ENCODE measurements at places on chromosomes 1 and 21.

DNA sequence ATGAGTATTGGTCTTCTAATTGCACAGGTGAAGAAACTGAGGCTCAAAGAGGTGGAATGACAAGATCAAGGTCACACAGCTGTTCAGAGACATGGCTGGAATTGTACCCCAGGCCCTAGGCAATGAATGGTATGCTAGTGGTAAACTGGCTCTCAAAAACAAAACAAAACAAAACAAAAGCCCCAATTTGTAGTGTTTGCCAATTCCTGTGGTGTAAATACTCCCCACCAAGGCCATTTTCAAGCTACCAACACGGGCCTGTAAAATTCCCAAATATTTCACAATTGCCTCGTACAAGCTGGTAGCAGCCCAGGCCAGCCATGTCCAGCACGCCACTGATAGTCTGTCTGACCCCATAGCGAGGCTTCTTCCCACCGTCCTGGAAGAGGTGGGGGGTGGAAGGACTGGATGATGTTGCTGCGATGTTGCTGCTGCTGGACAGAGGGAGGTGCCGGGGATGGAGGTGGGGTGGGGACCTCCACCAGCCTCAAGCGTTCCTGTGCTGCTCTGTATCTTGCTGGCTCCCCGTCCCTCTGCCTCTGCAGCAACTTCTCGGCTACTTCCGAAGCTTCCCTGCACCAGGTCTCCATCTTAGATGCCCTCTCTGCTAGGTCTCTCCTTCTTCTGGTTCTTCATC lies 62.2 kb upstream of the RUNX3 start:
- peaks cover 3% of the 10 kb centered on the region for H3K27me3 ChIP-seq
- no peak overlapping the region for H3K4me3 ChIP-seq
- peaks cover 4% of the 10 kb centered on the region for H3K36me3 ChIP-seq
- no peak for DNase-seq
- peaks cover 31% of the 10 kb centered on the region for H3K4me1 ChIP-seq
- H3K27ac ChIP-seq, result peak overlapping the region; percentile 34

DNA sequence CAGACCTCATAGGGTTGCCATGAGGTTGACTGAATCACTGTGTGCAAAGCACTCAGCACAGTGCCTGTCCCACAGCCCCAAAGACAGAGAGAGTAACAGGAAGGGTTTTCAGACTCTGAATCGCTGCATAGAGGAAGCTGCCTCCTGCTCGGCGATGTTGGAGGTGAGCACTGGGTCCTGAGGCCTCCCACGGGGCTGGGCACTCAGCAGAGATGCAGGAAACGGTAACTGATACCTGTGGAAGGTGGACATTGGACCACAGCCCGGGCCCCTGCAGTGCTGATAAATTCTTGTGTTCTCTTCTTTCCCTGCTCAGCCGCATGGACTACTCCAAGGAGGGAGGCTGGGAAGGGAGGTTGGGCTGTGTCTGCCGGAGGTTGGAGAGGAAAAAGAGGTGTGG lies 389.7 kb downstream of the PTPRU start:
- H3K27ac ChIP-seq, result no peak overlapping the region
- H3K4me3 ChIP-seq, result no peak overlapping the region
- H3K4me1 ChIP-seq, result no peaks in the 10 kb centered on the region

- H3K27ac ChIP-seq, result peak overlapping the region; percentile 12
- H3K36me3 ChIP-seq, result no peaks in the 10 kb centered on the region
- H3K4me1 ChIP-seq, result peaks cover 69% of the 10 kb centered on the region
- no peak for DNase-seq
- H3K4me3 ChIP-seq, result peak overlapping the region; percentile 65
These were observed 168.6 kb downstream of the HIVEP3 start for GRCh38 chr1:41749991-41750745.

GRCh38 chr1:24385160-24385940 lies 28.2 kb downstream of the STPG1 start:
- H3K27me3 ChIP-seq, result no peaks in the 10 kb centered on the region
- H3K4me3 ChIP-seq, result no peak overlapping the region
- no peak for DNase-seq

- H3K36me3 ChIP-seq, result peaks cover 5% of the 10 kb centered on the region
- peaks cover 4% of the 10 kb centered on the region for H3K4me1 ChIP-seq
- H3K4me3 ChIP-seq, result no peak overlapping the region
- DNase-seq, result no peak
- H3K27ac ChIP-seq, result no peak overlapping the region
- H3K27me3 ChIP-seq, result peaks cover 4% of the 10 kb centered on the region
These were observed 144.5 kb downstream of the TTLL7 start for GRCh38 chr1:83854456-83854855.

- peaks cover 15% of the 10 kb centered on the region for H3K36me3 ChIP-seq
- H3K4me1 ChIP-seq, result peaks cover 17% of the 10 kb centered on the region
- DNase-seq, result no peak
- peaks cover 8% of the 10 kb centered on the region for H3K27me3 ChIP-seq
- no peak overlapping the region for H3K4me3 ChIP-seq
These were observed 156.7 kb downstream of the NR5A2 start for GRCh38 chr1:200184196-200184595.

DNA sequence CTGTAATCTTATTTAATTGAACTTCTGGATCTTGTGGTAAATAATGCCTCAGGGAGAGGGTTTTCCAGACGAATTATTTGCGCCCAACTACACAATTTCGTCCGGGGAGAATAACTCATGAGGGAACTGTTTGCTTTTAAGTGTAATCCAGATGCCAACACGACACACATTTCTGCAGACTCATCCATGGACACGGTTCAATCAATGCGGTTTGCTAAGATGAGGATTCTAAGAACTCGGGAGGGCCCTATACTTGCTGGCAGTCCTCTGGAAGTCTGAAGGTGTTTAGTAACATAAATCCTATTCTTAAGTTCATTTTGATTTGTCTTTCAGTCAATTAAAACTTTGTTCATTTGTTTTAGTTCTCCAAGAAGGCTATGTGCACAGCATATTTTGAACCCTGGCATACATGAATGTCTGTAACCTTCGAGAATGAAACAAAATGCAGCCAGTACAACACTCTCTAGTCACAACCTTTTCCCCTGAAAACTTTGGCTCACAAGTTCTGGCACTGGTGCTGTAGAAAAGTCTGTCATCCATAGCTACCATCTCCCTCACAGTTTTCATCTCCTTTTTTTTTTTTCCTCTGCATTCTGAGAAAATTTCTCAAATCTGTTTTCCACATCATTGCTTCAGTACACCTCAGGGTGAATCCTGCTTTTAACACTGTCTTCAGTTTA lies 38.8 kb downstream of the DIPK1A start:
- no peak for DNase-seq
- H3K4me3 ChIP-seq, result no peak overlapping the region
- no peaks in the 10 kb centered on the region for H3K27me3 ChIP-seq
- H3K27ac ChIP-seq, result peak overlapping the region; percentile 25
- H3K4me1 ChIP-seq, result peaks cover 51% of the 10 kb centered on the region

DNA sequence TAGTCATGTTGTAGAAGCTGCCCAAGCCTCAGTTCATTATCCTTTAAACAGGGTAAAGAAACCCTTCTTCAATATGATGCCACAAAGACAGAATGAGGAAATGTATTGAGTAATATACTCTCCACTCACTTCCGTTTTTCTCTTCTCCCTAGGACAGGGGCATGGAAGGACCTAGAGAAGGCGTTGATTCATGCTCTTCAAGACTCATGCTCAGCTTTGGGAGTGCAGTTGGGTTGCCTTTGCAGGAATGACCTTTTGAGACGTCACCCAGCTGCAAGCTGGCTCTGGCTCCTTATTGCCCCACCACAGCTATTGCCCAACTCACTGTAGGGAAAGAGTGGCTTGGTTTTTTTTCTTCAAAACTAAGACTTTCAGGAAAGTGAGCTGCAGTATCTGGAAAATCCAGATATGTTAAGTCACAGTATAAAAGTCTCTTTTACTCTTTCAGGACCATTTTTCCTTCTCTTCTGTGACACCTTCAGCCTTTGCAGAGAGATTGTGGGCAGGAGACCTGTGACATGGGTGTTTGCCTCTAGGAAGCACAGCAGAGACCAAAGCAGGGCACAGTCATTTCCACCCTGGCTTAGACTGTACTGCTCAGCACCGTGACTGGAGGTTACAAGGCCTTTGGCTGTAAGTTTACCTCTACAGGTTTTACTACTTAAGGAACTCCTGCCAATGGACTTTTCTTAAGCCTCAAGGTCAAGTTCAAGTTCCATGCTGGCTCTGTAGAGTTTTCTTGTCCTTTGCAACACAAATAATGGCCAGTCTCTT lies 39.5 kb downstream of the XCL2 start:
- H3K27ac ChIP-seq, result no peak overlapping the region
- H3K36me3 ChIP-seq, result no peaks in the 10 kb centered on the region
- no peak overlapping the region for H3K4me3 ChIP-seq
- H3K4me1 ChIP-seq, result no peaks in the 10 kb centered on the region

GRCh38 chr1:18899363-18900049 lies 2.8 kb downstream of the ALDH4A1 start:
- H3K27me3 ChIP-seq, result no peaks in the 10 kb centered on the region
- H3K36me3 ChIP-seq, result no peaks in the 10 kb centered on the region
- peak overlapping the region; percentile 94 for H3K4me3 ChIP-seq

DNA sequence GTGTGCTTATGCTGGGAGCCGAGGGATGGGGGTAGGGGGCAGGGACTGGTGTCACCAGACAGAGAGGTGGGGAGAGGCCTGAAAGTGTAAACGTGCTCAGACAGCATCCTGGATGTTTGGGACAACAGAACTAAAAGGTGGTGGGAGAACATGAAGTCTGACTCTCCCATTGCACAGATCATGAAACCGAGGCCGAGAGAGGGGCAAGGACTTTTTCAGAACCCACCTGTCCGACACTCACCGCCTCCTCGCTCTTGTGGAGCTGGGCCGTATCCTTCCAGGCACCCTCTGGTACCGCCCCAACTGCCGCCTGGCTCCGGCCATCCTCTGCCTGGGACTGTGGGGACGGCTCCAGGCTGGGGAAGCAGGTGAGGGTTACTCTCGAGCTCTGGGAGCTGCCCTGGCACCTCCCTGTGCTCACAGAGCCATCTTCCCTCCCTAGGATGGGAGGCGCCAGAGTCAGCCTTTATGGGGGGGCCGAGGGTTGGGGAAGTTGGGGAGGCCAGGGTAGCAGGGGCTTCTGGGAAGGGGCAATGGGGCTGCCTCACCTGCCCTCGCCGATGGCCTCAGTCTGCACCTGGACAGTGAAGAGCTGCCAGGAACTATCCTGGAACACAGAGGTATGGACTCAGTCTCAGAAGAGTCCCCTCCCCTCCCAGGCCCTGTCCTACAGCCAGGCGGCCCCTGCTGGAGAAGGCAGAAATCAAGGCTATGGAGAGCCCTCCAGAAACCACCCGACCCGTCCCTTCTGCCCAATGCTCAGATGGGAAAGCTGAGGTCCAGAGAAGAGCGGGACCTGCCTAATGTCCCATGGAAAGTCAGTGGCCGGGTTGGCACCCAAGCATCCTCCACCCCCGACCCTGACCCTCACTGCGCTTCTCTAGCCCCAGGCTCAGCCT lies 7.0 kb downstream of the ATP13A2 start:
- no peak overlapping the region for H3K4me3 ChIP-seq
- DNase-seq, result no peak
- no peaks in the 10 kb centered on the region for H3K36me3 ChIP-seq
- H3K27ac ChIP-seq, result no peak overlapping the region
- H3K27me3 ChIP-seq, result no peaks in the 10 kb centered on the region

- H3K4me1 ChIP-seq, result no peaks in the 10 kb centered on the region
- H3K27ac ChIP-seq, result no peak overlapping the region
- H3K27me3 ChIP-seq, result no peaks in the 10 kb centered on the region
- no peaks in the 10 kb centered on the region for H3K36me3 ChIP-seq
- DNase-seq, result no peak
These were observed 78.6 kb downstream of the FMN2 start for GRCh38 chr1:240170266-240170665.

- no peak for DNase-seq
- H3K27me3 ChIP-seq, result no peaks in the 10 kb centered on the region
- no peak overlapping the region for H3K4me3 ChIP-seq
- H3K4me1 ChIP-seq, result peaks cover 27% of the 10 kb centered on the region
- no peak overlapping the region for H3K27ac ChIP-seq
- no peaks in the 10 kb centered on the region for H3K36me3 ChIP-seq
These were observed 3.7 kb downstream of the PEF1 start for GRCh38 chr1:31640964-31641363.

DNA sequence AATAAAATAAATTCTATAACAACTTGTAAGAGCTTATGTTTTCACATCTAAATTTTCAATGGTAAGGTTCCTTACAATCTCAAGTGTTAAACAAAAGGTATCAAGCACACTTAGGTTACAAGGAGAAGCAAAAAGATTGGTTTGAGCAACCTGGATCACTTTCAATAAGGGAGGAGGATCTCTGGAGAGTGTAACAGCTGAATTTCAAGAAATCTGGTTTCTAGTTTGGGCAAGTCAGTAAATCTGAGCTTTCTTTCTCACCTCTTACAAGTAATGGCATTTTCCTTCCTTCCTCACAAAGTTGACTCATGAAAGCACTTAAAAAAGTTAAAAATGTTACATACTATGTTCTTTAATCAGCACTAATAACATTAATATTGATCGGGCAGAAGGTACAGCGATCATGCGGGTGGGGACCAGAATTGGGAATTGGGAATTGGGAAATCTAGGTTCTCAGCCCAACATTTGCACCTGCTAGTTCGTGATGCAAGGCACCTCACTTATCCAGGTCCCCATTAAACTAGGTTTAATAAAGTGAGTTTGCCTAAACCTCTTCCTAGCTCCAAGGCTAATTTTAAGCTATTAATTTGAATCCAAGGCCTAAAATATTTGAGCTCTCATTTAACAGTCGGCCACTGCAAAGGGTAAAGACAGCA lies 3.1 kb downstream of the NUCKS1 start:
- peaks cover 58% of the 10 kb centered on the region for H3K4me1 ChIP-seq
- no peaks in the 10 kb centered on the region for H3K27me3 ChIP-seq
- H3K36me3 ChIP-seq, result no peaks in the 10 kb centered on the region
- H3K27ac ChIP-seq, result peak overlapping the region; percentile 76
- no peak for DNase-seq

DNA sequence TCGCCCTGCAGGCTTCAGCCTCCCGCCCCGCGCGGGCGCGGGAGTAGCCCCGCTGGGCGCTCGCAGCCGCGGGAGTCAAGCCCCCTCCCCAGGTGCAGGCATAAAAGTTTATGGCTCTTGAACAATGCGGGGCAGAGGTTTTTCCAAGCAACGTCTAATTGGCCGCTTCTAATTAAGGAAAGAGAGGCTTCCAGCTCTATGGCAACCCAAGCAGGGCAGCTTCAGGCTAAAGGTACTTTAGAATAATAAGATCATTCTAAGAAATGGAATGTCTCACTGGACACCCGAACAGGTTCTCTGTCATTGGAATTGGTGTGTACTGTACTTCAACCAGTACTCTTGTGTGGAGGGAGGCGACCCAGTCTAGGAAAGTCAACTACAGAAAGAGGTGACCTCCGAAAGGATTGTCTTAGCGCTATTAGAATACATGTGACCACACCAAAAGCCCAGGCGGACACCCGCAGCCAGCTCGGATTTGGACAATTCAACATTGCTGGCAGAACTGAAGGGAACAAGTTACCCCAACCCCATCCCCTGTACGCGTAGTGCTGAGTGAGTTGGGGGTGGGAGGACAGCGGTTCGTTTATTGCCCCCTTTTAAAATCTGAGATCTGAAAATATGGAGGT lies 12.5 kb downstream of the NR5A2 start:
- H3K4me1 ChIP-seq, result peaks cover 61% of the 10 kb centered on the region
- DNase-seq, result no peak
- peak overlapping the region; percentile 97 for H3K4me3 ChIP-seq
